Myocyte (in vitro differentiated cells): ENCODE measurements at places on chromosomes 11 and 22. TPM values are rescaled to one million over a fixed set of nuclear protein-coding genes. Genes with fewer than 3 reads are reported as not detected.

The IPO7 gene
- total RNA-seq = 162 and 183 TPM in 2 replicates

The C11orf98 gene
- total RNA-seq = 32.2 and 40.7 TPM in 2 replicates

The STK33 gene
- total RNA-seq = 0.10 and 0.45 TPM in 2 replicates

The CARD16 gene
- not detected in 2 replicates for total RNA-seq

The DMC1 gene
- total RNA-seq = 0.52 and 1.2 TPM in 2 replicates

The OR8D4 gene
- not detected in 2 replicates for total RNA-seq

The RBFOX2 gene
- total RNA-seq = 133 and 179 TPM in 2 replicates

The ARHGAP32 gene
- total RNA-seq = 10.2 and 10.4 TPM in 2 replicates
